ENCODE measurements at places on chromosomes 3 and 15.
A peak's percentile ranks its signal among the peaks of the same experiment; 100 is the strongest.

DNA sequence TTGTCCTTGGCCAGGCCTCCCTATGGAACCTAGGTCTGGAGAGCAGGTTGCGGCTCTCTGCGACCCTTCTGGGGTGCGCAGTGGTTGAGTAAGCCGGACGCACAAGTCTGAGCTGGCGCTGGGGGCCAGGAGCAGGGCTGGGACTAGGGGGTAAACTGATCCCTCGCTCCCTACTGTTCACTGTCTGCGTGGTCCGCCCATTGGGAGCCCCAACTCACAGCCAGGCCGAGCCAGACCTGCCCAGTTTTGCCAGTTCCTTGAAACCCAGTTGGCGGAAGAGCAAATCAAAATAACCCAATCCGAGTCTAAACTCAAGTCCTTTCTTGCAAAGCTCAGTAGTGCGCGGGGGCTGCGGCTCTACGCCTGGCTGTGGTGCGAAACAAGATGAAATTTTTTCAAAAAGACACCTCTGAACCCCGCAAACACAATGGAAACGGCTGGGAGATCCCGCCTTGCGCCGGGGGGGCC, 17.5 kb downstream of the RGMA start:
- no peak for DNase-seq

DNA sequence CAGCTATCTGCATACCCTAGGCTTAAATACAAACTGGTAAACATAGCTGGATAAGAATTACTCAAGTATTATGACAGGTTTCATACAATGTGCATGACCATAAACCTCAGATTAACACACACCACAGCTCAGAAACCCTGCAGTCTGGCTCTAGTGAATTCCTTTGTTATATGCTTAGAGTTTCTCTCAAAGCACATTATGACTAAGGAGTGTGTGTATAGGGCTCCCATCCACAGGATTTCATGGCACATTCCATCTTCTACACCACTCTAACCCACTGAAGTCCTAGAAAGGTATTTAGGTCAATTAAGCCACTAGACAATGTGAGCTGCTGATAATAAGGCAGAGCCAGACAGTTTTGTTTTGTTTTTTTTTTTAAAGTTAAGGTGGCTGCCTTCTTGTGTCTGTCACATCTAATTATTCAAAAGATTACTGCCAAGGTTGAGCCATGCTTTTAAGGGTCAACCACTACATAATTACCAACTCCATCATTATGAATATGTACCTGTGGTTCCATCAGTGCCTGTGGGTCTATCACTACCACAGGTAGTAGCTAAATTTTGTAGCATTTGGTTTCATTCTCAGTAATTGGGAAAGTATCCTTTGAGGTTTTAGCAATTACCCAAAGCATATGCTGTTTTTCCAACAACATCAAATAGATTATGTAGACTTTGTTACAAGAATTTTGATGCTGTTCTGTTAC, 107.0 kb downstream of the ALCAM start:
- no peak for DNase-seq

- no peak for DNase-seq
Measured at GRCh38 chr3:23166276-23166675, 36.9 kb upstream of the UBE2E2 start.

DNA sequence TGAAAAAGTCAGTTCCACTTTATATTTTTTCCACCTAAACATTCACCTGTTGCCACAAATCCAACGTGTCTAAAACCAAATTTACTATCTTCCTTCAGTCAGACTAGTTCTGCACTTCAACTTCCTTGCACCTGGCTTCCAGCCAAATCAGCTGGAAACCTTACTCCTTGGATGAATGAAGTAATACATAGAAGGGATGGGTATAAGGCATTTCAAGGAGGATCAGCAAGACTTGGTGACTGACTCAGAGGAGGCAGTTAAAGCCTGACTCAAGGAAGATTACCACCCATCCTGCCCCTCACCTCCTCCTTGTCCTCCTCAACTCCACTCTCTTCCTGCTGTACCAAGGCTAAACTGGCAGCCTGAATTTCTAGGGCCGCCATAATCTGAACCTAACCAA, 37.1 kb downstream of the QTRT2 start:
- no peak for DNase-seq

- DNase-seq: no peak
Measured at GRCh38 chr3:4979428-4980228, at the start of gene BHLHE40. BHLHE40 (plus strand) TSS chr3:4979437; CDS start chr3:4979719, 282 bp downstream.

DNA sequence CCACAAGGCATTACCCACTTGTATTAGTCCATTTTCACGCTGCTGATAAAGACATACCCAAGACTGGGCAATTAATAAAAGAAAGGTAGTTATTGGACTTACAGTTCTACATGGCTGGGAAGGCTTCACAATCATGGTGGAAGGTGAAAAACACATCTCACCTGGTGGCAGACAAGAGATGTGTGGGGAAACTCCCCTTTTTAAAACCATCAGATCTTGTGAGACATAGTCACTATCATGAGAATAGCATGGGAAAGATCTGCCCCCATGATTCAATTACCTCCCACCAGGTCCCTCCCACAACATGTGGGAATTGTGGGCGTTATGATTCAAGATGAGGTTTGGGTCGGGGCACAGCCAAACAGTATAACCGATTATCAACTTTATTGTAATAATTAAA, 17.0 kb upstream of the CMC1 start:
- DNase-seq: no peak

DNA sequence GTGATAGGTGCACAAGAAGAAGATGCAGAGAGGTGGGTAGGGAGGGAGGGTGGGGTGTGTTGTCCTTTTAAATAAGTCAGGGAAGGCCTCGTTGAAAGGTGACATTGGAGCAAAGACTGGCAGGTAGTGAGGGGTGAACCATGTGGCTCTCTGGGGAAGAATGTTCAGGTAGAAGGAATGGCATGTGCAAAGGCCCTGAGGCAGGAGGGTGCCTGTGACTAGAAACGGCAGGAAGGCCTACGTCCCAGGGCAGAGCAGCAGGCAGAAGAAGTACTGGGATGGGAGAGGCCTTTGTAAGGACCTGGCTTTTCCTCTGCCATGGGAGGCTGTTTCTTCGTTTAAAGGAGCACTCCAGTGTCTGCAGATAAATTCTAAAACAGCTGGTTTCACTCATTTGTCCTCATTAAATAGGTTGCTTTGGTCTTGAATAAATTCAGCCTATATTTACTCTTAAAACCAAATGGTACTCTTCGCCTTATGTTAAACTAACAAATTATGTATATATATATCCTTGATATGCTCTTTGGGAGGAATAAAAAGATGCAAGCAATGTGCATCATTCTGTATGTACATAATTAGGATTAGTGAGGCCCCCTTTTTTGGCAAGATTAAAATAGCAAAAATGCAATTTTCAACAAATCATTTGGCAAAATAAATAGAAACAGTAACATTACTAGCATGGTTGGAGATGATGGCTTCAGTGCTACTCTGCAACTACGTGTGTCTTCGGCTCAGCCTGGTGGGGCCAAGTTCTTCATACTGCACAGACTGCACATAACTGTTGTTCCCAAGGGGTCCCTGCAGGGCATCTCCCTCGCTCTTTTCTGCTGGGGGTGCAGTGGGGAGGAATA, 151.4 kb downstream of the KLF13 start:
- no peak for DNase-seq

GRCh38 chr15:59200560-59200959, 6.1 kb upstream of the LDHAL6B start:
- no peak for DNase-seq

DNA sequence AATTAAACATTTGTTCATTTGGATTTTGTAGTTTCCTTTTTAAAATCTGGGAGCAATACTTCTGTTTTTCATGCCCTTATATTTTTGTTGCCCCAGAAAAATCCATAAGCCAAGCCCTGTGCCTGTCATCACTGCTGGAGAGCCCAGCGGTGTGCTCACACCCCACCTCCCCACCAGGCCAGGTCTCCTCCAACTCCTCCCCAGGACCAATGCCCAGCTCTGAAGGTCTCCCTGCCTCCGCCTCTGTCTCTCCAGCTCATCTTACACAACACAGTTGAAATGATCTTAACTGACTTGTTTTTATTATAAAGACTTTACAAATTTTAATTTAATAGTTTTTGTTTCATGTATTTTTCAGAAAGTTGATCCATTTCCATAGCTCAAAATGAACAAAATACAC, 66.4 kb downstream of the RHCG start:
- no peak for DNase-seq

GRCh38 chr15:88748081-88748480, 55.2 kb upstream of the ACAN start:
- no peak for DNase-seq

DNA sequence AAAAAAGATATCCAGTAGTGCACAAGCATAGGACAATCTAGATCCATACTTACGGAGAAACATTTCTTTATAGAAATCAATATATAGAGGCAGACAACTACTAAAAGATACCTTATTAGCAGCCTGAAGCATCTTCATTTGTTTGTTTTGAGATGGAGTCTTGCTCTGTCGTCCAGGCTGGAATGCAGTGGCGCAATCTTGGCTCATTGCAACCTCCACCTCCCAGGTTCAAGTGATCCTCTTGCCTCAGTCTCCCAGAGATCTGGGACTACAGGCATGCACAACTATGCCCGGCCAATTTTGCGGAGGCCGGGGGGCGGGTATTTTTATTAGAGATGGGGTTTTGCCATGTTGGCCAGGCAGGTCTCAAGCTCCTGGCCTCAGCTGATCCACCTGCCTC, 18.3 kb upstream of the SLMAP start:
- DNase-seq: no peak

GRCh38 chr3:19596408-19596807, 337.6 kb downstream of the EFHB start:
- no peak for DNase-seq

DNA sequence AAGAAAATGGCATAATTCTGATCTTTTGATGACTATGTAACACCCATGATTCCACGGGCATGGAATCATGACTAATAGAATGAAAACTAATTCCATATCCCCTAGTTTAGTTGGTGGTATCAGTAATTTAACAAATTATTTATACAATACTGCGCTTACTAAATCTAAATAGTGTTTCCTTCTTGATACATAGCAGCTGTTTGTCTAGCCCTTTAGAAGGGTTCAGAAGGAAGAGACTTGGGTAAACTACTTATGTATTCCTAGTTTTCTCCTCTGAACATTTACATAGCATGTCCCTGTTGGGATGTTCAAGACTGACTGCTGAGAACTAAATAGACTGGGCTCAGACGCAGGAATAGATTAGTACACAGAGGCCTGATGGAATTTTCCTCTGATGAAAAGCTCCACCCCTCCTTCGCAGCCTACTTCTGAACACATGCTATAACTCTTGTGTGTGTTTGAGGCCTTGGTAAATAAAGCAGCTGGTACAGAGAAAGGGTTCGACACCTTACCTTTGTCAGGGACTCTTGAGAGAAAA, 330.6 kb upstream of the LMCD1 start:
- no peak for DNase-seq

DNA sequence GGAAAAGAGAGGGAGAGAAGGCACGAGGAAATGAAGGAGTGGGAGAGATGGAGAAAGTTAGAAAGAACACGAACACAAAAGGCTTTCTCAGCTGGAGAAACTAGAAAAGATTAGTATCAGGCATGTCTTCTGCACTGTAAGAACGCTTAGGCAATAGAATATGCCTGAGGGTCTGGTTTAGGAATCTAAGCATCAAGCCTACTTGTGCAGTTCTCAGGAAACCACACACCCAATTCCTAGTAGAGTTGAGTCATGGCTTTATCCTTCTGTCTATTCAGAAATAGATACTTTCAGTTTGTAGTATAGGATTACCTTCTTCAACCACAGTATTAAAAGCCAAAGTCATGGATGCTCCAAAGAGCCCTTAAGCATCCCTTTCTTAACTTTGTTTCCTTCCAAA, 969.4 kb downstream of the NTRK3 start:
- DNase-seq: no peak

- no peak for DNase-seq
Measured at GRCh38 chr3:7567160-7567559, 706.2 kb downstream of the GRM7 start.

DNA sequence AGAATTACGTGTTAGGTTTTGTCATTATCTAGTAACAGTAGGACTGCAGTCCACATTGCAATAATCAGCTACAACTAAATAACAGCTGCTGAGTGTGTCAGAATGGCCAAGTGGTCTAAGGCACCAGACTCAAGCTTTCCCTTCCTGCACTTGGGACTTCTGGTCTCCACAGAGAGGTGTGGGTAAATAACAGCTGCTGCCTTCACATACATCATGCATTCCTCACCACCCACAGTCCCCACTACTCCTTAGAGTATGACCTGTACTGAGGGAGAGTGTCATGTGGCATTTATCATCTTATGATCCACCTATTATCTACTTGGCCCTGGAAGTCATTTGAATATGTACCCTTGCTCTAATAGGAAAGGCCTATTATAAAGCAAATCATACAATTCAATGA, 22.2 kb upstream of the ZMAT3 start:
- DNase-seq: no peak

GRCh38 chr3:194732617-194733016, 46.9 kb downstream of the FAM43A start:
- no peak for DNase-seq

GRCh38 chr3:194083637-194084224, 52.2 kb upstream of the HES1 start:
- no peak for DNase-seq

DNA sequence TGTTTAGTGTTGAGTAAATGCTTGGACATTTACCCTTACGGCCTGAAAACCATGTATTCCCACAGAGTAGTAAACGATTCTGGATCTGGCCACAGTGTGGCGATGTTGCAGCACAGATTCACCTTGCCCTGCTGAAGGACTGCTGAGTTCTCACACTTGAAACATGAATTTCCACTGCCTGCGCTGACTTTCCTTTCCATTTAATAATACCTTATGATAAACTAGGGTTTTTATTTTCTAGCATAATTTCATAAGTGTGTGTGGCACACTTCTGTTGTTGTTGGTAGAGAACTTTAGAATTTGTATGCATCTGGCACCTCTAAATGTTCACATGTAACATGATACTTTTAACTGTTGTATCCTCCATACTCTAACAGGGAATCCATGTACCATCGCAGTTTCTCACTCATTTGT, 53.9 kb downstream of the C3orf38 start:
- DNase-seq: peak; percentile 5

- no peak for DNase-seq
Measured at GRCh38 chr3:162538491-162538890, 1041.9 kb downstream of the OTOL1 start.

GRCh38 chr3:9881441-9881840, 1.4 kb upstream of the CIDEC start:
- DNase-seq: no peak

GRCh38 chr3:122284486-122284885, 40.6 kb upstream of the CSTA start:
- no peak for DNase-seq

GRCh38 chr3:54180921-54181320, 58.6 kb downstream of the CACNA2D3 start:
- no peak for DNase-seq

- DNase-seq: no peak
Measured at GRCh38 chr3:40585381-40586016, 60.7 kb downstream of the ZNF621 start.

Measured in activated CD4-positive, alpha-beta T cell treated with anti-CD3 and anti-CD28 coated beads for 4 hours (primary cell).